HFF-Myc (cell line): ENCODE measurements at places on chromosomes 3 and 15.

GRCh38 chr15:66768987-66769386 is 67.0 kb downstream of the SMAD6 start:
- DNase-seq = no peak

- no peak for DNase-seq
Measured at GRCh38 chr3:39098473-39099000, 8.9 kb downstream of the GORASP1 start.

GRCh38 chr3:66938338-66938963 is 59.7 kb upstream of the KBTBD8 start:
- DNase-seq = peak; percentile 41

DNA sequence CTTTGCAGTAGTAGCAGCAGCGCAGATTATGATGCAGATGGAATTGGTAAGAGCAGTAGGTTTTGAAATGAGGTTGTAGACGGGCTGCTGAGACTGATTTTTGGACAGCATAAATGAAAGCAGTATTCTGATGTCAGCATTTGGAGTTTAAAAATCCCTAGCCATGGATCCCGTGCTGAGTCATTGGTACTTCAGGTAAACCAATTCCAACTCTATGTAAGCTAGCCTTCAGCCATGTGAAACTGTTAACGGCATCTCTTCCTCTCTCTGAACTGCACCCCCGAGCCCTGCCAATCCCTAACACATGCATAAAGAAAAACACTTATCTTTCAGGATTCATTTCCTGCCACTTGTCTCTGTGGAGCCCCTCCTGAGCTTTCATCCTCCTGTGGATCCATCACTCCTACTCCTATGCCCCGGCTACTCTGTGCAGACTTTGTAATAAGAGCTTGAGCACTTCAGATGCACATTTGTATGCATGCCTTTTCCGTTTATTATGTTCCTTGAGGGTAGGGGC is 119.0 kb downstream of the AKAP13 start:
- no peak for DNase-seq

DNA sequence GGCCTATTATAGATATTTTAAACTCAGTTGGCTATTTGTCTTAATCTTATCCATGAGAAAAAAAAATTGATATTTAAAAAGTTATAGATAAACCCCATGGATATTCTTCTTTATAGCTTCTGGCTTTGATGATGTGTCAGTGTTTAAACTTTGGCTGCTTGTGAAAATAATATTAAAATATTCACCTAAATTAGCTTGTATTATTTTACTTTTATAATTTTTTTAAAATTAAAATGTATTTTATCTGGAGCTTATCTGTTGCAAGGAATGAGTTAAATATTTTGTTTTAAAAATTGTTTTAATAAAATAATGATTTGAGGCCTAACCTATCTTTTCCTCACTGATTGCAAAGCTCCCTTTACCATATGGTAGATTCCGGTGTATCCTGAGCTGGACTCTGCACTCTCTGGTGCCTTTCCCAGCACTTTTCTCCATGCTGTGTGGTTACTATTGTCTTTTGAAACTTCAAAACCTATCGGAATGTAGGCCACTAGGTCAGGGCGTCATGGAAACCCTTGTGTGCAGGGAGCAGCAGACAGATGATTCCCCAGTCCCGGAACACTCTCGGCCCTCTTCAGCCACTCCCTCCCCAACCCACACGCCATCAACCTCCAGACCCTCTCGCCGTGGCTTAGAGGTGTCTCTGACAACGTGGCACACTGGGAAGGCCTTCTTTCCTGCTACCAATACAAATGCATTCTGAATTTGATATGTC is 252.3 kb upstream of the ATP10A start:
- no peak for DNase-seq
